ENCODE measurements at places on chromosomes 3 and 15.

GRCh38 chr15:75104804-75105557 is 81.6 kb downstream of the PPCDC start:
- DNase-seq: no peak

- no peak for DNase-seq
Measured at GRCh38 chr3:35800960-35801459, 161.7 kb downstream of the ARPP21 start.

DNA sequence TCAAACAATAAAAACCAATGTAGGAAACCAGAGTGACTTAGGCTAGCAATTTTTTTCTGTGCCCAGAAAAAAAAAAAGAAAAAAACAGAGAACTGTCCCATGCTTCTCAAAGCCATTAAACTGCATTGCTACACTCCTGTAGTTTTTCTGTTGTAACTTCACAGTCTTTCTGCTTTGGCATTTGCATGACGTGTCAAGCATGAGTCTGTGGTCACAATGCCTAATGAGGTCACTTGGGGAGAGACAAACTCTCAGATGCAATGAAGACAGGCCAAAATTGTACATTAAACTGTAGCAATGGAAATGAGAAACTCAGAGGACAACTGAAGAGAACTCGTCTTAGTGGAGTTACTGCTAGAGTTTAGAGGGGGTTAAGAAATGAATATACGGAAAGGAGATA is 30.8 kb downstream of the CCDC80 start:
- DNase-seq: no peak

DNA sequence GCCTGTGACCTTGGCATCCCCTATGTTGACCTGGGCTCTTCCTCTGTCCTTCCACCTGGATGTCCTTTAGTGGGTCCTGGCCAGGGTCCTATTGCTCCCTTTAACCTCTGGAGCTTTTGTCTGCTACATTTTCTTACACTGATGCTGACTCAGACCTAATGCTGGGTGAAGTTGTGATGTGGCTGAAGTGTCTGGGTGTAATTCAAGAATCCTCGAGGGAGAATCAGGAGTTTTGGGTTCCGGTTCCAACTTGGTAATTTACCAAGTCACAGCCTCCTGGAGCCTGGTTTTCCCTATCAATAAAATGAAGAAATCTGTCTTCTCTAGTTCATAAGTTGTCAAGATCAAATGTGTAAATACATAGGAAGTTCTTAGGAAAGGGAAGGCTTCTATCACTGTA is 25.6 kb downstream of the CEP19 start:
- DNase-seq: no peak

- DNase-seq: no peak
Measured at GRCh38 chr3:125591116-125591760, 4.1 kb downstream of the OSBPL11 start.

DNA sequence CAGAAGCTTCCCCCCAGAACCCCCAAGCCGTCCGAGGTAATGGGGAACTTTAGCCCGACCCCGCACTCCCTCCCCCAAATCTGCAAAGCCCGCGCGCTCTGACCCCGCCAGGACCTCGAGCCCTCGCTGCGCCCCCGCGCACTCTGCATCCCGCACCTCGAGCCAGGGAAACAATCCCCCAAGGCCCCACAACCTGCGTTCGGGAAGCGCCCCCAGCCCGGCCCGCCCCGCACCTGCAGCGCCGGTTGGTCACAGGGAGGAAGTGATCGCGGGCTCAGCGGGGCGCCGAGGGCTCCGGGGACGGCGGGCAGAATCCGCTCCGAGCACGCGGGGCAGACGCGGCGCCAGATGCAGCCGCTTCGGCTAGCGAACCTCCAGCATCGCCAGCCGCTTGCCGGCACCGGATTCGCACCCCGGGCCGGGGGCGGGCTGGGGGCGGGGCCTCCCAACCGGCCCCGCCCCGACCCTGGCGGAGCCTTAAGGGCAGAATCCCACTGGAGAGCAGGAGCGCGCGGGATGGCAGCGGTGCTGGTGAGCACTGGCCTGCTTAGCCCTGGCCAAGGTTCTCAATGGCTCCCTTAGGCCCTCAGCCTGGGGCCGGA is at the start of gene CAMKV:
Gene CAMKV (minus strand): TSS at position 382 of the 602 bp plus-strand sequence. CDS start 7,518 bp downstream, outside the sequence.
- DNase-seq: no peak

GRCh38 chr3:10248984-10249748 is 907 bp downstream of the TATDN2 start:
- no peak for DNase-seq

- no peak for DNase-seq
Measured at GRCh38 chr3:55169608-55170072, 241.8 kb upstream of the LRTM1 start.

GRCh38 chr15:61184431-61184830 is 44.7 kb downstream of the RORA start:
- DNase-seq: no peak

GRCh38 chr3:150765949-150766720 is 3.2 kb upstream of the SIAH2 start:
- no peak for DNase-seq

DNA sequence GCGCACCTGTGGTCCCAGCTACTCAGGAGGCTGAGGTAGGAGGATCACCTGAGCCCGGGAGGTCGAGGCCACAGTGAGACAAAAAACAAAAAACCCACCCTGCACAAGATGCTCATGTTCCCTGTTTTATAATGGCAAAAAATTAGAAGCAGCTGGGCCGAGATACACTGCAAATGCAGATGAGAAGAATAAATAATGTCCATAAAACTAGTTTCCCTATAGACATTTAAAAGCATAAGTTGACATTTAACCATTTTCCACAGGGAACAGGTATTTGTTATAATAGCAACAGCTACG is 537 bp upstream of the SCAP start:
- DNase-seq: no peak

GRCh38 chr3:32973982-32974381 is 22.5 kb downstream of the CCR4 start:
- no peak for DNase-seq

DNA sequence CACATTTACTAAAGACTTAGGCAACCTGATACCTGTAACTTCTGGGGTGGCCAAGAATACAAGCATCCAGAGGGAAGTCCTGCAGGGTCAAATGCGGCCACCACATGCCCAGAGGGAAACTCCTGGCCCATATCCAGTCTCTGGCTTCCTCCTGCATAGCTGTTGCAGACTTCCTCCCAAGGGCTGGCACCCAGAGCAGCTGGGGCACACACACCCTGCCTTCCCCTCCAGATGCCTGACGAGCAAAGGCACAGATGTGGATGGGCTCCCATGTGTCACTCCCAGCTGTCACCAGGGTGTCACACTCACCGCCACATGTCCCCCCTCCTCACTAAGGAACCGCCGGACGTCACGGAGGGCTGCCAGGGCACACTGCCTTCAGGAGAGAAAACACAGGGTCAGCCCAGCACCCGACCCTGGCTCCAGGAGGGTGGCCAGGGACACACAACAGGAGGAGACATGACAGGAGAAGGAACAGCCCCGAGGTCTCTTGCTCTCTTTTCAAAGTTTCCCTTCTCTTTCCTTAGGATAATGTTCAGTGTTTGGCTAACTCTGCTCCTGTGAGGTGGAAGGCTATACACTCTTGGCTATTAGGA is 13.2 kb downstream of the PFKFB4 start:
- DNase-seq: no peak

DNA sequence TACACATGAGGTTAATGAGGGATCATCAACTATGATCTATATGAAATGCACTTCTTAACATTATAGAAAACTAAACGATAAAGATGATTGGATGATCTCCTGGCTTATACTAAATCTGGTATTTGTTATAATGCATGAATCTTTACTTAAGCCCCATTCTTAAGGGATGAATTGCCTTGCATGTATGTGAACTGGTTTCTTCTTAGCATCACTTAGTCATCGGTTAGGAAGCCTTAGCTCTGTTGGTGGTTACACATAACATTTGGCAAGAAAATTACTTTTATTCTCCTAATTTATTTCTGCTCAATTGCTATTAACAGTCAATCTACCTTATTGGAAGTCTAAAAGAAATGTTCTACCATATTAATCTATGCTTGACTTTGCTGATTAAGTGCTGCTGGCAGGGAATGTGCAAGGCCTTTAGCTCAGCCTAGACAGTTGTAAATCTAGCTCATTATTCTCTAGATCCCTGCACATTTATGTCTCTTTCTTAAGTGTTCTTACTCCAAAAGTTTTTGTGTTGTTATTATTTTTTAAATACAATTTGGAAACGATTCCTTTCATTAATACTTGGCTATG is 356.0 kb downstream of the ZPLD1 start:
- DNase-seq: no peak

DNA sequence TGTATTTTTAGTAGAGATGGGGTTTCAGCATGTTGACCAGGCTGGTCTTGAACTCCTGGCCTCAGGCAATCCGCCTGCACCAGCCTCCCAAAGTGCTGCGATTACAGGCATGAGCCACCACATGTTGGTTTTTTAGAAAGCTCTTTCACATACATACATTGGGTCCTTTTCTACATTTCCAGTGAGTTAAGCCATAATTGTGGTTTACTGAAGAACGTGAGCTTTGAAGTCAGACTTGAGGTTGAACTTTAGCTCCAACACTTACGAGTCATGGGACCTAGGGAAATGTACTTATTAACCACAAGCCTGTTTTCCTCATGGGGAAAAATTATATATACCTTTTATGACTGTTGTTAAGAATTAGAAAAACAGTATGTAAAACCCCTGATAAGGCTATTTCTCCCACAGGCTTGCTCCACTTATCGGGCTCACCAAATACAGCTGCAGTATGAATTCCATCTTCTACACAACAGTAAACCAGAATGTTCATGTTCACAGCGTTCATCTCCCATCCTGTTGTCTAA is 39.0 kb downstream of the GPR160 start:
- no peak for DNase-seq

- no peak for DNase-seq
Measured at GRCh38 chr15:75732809-75733451, 20.3 kb upstream of the CSPG4 start.

- DNase-seq: no peak
Measured at GRCh38 chr15:70523616-70524015, 239.7 kb downstream of the UACA start.

DNA sequence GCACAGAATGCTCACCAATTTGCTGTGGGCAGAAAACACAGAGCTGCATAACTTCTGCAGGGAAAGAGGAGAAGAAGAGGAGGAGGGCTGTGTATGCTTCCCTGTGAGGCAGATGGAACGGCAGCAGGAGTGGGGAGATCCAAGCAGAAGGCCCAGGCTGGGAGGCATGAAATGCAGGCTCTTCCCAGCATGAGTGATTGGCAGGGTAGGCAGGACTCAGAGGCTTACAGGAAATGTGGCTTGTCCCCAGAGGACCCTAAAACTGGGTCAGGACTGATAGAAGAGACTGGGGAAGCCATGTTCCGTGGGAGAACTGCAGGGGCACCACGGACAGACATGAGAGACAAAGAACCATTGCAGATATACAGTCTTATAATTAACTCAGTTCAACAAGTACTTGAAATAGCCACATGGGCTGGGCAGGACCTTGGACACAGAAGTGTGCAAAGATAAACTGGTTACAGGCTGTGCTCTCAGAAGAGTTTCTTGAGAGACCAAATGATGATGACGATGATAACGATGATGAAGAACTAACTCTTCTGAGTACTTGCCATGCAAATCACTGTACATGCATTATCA is 286.9 kb downstream of the EPHB1 start:
- DNase-seq: no peak

DNA sequence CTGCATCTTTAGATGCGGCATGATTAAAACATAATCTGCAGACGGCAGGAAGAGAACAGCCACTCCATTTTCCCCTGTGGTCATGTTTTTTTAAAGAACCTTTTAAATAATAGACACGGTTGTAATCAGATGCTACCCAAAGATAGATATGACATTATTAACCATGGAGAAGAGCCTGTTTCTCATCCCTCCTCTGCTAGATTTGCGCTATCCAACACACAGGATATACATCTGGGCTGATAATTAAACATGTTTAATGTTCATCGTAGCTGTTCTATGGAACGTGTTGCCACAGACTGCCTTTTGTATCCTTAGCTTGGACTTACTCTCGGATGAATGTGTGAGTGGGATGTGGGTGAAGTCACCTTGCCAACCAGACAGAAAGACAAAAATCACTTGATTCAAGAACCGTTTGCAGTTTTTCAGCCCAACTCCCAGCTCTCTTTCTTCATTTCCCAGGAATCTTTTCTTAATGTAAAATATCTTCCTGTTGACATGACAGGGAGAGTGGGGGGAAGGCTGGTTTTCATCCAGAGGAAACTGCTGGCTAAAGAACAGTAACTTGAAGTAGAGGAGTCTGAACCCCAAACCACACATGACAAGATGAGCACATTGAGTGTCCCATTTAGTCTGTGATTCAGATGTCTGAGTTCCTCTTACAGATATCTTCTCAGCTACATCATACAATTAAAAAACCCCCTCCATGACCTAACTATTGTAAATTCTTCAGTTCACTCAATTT is 118.6 kb upstream of the PRICKLE2 start:
- DNase-seq: no peak

GRCh38 chr15:69783211-69783610 is 314.5 kb downstream of the TLE3 start:
- no peak for DNase-seq

- no peak for DNase-seq
Measured at GRCh38 chr3:105367063-105367405, 325 bp downstream of the ALCAM start.

GRCh38 chr3:122533931-122534334 is 19.2 kb upstream of the KPNA1 start:
- DNase-seq: no peak

GRCh38 chr3:40137591-40138295 is 171.8 kb upstream of the EIF1B start:
- no peak for DNase-seq

DNA sequence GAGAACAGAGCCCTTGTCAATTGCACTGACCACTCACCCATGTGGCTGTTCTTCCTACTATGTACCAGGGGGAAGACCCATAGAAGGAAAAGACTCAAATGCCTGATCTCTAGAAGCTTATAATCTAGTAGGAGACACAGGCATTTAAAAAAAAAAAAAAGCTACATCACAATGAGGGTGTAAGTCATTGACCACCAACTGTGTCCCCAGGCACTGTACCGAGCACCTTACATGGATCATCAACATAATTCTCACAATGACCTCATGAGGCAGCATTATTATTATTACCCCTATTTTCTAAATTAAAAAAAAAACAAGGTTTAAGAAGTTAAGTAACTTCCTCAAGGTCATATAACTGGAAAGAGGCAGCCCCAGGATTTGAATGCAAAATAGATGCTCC is 247.4 kb downstream of the SHOX2 start:
- DNase-seq: no peak

GRCh38 chr3:85576697-85577200 is 618.0 kb downstream of the CADM2 start:
- no peak for DNase-seq

DNA sequence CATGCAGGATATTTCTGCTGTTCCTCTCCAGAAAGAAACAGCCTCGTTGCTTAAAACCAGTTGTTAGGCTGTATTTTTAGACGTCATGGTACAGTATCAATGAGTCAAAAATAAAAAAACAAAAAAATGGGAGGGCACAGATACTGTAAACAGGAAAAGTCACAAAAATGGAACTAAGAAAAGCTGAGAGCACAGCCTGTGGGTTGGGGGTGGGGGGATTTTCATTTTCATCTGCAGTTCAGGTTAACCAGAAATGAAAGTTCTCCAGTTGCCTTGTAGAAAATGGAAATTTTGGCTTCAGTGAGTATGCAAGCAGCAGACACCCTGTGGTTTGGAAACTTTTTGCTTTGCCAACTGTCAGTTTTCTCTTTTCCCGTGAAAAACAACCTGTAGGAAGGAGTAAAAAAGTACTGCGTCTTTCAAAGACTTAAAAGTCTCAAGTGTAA is 59.0 kb downstream of the FRMD4B start:
- no peak for DNase-seq

Measured in NCI-H187 treated with DMSO at 0.1 percent for 48 hours (cell line).